Stimulated activated CD8-positive, alpha-beta memory T cell treated with anti-CD3 and anti-CD28 coated beads, Interleukin-15, amount 100 ng/mL, for 48 hours (primary cell): ENCODE measurements at places on chromosomes 13 and 19.

DNA sequence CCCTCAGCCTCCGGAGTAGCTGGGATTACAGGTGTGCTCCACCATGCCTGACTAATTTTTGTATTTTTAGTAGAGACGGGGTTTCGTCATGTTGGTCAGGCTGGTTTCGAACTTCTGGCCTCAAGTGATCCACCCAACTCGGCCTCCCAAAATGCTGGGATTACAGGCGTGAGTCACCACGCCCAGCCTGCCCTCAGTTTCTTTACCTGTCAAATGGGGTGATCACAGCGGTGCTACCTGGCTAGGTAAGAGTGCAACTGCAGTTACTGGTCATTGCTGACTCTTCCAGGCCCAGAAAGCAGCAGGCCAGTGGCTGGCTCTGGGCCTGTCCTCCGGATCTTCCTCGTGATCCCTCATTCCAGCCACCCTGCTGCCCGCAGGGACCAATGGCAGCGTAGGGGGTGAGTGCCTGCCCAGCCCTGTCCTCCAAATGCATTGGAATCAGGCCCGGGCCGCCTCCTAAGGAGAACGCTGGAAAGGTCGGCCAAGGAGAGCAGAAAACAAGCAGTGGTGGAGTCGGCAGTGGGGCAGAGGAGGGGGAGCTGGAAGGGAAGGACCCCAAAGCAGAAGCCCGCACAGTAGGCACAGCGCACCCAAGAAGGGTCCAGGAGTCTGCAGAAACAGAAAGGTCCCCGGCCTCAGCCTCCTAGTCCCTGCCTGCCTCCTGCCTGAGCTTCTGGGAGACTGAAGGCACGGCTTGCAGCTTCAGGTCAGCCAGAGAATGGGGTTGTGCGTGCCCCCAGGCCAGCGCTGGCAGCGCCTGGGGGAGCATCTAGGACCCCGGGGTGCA lies 1.8 kb upstream of the SLC27A1 start:
- DNase-seq: no peak

DNA sequence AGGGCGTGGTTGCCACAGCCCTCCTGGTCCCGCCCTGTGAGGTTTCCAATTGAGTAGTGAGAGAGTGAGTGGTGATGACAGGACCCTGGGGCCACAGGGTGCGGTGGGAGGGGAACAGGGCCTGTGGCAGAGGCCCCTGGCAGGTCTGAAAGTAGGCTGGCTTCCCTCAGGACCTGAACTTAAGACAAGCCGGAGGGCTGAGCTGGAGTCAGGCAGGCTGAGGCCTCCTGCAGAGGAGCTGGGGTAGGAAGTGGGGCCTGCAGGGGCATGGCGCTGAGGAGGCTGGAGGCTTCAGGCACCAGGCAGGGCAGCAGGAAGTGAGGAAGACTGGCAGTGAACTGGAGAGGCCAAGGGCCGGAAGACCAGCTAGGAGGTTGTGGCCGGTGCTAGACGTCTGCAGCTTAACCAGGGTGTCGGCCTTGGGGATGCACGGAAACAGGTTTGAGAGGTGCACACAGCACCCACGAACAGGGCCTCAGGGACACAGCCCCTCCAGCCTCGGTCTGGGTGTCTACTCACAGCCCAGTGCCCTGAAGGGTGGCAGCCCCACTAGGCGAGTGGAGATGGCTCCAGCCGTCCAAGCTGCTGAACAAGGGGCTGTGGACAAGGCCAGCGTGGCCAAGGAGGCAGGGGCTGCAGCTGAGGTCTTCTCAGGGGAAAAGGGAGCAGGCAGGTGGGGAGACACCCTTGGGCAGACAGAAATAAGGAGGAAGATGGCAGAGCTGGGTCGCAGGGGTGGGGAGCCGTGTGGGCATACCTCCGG lies 17.8 kb downstream of the POP4 start:
- DNase-seq: peak; percentile 76

GRCh38 chr19:46898731-46899130 lies 37.9 kb downstream of the ARHGAP35 start:
- DNase-seq: no peak

- DNase-seq: no peak
Observed at GRCh38 chr13:44044547-44045179, 165.0 kb downstream of the LACC1 start.

- DNase-seq: no peak
Observed at GRCh38 chr19:4748589-4748988, 24.9 kb upstream of the DPP9 start.

- DNase-seq: no peak
Observed at GRCh38 chr13:104592127-104592526, 1525.9 kb upstream of the SLC10A2 start.

DNA sequence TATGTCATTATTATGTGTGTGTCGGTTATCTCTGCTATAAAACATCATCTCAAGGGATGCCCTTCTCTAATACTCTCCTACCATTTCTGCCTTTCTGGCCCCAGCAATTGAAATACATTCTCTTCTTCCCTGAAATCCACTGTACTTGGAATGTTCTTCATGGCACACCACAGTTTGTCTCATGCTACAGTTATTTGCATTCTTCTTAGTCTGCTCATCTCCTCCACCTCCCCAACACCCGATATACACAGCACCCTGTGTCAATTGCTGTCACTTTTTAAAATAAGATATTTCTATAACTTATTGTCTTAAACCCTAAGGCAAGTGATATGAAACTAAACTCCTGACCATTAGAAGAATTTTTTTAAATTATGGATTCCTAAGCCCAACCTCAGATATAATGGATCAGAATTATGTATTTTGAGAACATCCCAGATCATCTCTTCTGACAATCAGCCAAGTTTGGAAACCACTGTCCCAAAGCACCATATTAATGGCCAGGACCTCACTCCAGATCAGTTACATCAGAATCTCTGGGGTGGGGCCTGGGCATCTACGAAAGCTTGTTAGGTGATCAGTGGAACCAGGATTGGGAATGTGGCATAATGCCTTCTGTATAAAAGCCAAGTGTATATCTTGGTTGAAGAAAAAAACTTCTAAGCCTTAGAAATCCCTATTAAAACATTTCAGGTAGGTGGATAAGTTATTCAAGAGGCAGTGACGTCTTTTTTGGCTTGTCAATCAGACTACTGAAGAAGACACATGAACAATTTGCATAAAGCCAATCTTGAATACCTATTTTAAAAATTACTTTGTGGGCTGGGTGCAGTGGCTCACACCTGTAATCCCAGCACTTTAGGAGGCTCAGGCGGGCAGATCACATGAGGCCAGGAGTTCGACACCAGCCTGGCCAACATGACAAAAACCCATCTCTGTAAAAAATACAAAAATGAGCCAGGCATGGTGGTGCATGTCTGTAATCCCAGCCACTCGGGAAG lies 30.0 kb upstream of the KBTBD7 start:
- no peak for DNase-seq
